ENCODE measurements at places on chromosomes 13 and 19.

DNA sequence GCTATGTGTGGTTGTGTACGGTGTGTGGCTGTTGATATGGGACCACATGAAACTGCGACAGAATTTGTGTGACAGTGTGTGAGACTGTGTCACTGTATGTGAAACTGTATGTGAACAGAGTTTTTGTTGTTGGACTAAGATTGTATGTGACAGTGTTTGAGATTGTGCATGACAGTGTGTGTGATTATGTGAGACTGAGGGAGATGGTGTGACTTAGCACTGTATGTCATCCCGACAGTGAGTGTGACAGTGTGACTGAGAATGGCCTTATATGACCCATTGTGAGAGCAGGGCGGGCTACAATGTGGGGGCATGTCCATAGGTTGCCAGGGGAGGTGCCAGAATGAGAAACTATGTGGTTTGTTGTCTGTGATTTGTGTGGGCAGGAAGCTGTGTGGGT is 930 bp downstream of the ZNF583 start:
- no peak for DNase-seq

- DNase-seq = no peak
Measured at GRCh38 chr13:107296804-107297203, 728.9 kb upstream of the ARGLU1 start.

GRCh38 chr19:2462635-2463421 is 6.1 kb upstream of the LMNB2 start:
- DNase-seq = peak; percentile 91

DNA sequence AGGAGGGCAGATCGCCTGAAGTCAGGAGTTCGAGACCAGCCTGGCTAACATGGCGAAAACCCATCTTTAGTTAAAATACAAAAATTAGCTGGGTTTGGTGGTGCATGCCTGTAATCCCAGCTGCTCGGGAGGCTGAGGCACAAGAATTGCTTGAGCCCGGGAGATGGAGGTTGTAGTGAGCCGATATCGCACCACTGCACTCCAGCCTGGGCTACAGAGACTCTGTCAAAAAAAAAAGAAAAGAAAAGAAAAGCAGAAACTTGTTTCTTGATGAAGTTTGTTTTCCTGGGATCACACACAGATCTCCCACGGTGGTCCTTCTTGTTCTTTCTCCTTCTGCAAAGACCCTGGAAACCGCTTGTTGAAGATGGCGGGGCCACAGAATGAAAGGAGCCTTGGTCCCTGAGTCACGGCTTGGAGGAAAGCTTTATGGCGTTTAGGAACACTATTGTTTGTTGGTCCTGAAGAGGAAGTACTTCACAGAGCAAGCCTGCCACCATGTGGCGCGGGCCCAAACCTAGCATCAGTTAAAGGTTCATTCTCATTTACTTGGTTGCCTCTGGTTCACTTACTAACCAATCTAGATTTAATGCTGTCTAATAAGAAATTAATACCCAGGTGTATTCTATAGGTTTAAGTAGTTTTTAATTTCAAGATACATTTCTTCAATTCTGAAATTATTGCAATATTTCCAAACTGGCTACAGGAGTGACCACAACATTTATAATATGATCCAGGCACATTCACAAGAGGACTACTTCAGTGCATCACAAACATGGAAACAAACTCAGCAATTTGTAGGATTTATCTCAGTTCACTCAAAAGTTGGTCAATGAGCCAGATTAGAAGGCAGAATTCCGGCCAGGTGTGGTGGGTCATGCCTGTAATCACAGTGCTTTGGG is 21.3 kb upstream of the ARL11 start:
- peak; percentile 69 for DNase-seq

DNA sequence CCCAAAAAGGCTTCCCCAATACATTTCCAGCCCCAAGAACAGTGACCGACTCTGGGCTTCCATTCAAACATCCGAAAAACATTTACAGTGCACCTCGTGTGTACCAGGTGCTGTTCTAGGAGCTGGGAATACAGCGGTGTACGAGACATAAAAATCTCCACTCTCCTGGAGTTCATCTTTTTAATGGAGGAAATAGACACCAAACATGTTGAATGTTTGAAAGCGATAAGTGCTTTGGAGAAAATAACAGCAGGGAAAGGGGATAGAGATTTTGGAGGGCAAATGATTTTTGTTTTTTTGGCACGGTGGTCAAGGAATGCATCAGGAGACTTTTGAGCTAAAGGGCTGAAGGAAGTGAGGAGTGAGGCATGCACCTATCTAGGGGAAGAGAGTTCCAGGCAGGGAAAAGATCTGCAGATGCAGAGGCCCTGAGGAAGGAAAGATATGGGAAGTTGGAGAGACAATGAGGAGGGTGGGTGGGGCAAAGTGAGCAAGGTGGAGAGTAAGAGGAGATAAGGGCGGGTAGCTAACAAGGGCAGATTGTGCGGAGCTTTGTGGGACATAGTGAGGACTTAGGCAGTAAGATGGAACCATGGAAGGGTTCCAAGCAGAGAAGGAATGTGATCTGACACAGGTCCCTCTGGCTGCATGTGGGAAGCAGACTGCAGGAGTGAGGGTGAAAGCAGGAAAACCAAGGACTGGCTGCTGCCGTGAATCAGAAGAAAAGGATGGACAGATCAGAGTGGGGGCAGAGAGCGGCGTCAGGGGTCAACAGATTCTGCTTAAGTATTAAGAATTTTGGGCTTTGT is 703 bp upstream of the FBL start:
- no peak for DNase-seq

- no peak for DNase-seq
Measured at GRCh38 chr13:49679246-49679645, 12.0 kb downstream of the EBPL start.

GRCh38 chr19:41449079-41449864 is 6.3 kb downstream of the ERICH4 start:
- DNase-seq = peak; percentile 49

DNA sequence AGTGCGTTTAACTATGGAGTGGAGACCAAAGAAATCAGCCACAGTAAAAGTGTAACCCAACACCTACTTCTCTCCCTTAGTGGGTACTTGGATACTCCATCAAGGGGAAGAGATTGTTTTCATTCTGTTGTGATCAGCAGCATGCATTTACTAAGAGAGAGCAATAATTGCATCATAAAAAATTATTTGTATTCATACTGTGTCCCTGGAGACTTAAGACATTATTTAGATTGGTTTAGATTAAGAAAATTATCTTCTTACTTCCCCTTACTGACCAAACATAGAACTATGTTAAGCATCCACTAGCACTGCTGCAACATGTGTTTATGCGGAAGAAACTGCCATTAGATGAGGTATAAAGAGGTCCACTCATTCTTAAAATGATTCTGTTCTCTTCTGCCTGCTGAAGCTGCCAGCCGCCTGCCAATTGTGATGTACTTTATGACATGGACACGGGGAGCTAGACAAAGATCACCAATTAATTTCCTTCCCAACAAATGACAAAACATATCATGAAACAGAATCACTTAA is 738.5 kb downstream of the DIAPH3 start:
- no peak for DNase-seq

DNA sequence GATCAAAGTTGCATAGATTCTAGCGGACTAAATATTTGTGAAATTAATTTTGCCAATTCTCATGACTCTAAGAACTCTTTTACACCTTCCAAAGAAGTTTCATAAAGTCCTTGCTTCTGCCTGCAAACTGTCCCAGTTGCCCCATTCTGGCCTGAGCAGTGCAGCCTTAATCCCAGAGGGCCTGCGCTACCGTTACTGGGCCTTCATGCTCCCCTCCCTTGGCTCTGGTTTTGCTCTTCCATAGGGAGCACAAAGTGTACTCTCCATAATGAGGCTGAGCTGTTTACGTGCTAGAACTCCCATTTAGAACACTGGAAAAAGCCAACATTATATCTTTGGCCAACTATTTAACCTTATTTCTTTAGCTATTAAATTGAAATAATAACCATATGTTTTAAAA is 2.1 kb downstream of the MTIF3 start:
- DNase-seq = no peak

DNA sequence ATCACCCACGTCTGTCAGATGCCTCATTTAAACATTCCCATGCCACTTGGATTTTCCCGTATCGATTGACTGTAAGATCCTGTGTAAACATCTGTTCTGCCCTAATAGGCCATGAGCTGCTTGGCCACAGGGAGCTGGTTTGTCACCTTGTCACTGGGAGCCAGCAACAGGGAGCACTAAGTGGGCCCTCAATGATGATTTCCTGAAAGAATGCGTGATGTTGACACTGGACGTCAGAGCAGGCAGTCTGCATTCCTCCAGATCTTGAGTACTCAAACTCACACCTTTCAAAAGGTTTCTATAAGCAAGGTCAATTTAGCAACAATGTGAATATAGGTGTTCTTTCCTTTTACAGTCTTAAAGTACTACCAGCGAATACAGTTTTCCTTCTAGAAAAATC is 78.8 kb downstream of the TUBGCP3 start:
- DNase-seq = no peak

DNA sequence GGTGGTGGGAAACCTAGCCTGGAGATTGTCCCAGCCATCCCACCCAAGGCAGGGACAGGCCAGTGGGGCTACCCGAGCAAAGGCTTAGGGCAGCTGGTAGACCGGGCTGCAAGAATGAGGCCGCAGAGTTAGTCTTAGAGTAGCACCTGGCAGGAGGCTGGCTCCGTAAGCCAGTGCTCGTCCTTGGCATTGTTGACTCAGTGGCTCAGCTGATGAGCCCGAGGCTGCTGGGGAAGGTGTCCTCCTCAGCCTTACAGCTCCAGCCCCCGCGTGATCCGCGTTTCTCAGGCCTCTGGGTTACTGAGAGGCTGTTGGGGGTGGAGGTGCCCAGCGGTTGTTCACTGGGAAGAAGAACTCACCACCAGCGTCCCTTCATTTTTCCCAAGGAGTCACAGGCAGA is 24.7 kb downstream of the PPP1R37 start:
- no peak for DNase-seq

GRCh38 chr19:36449059-36449670 is 30.7 kb upstream of the ZFP82 start:
- no peak for DNase-seq

DNA sequence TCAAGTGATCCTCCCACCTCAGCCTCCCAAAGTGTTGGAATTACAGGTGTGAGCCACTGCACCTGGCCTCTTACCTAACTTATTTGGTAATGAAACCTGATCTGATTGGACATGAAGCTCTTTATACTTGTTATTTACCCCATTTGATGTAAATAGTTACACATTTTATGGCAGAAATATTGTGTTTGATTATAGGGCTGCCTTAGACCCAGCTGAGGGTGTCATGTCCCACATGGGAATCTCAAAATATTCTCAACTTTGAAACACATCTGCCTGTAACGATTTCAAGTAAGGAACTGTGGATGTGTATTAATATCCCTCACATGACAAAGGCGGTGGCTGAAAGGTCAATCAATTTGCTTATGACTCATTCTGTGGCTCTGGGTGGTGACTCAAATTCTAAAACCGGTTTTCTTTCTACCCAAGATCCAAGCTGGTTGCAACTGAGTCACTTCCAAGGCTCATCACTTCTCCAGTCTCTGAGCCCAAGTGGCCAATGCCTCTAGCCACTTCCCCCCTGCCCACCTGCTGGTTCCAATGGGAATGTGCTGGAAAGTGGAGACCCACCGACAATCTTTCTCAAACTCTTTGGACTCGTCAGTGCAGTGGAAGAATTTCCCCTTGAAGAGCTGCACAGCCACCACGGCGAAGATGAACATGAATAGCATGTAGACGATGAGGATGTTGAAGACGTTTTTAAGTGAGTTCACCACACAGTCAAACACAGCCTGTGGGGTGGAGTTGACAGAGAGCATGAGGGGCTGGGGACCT is 110.9 kb downstream of the IER2 start:
- DNase-seq = no peak

GRCh38 chr19:48673436-48674100 is 751 bp upstream of the NTN5 start:
- DNase-seq = no peak

DNA sequence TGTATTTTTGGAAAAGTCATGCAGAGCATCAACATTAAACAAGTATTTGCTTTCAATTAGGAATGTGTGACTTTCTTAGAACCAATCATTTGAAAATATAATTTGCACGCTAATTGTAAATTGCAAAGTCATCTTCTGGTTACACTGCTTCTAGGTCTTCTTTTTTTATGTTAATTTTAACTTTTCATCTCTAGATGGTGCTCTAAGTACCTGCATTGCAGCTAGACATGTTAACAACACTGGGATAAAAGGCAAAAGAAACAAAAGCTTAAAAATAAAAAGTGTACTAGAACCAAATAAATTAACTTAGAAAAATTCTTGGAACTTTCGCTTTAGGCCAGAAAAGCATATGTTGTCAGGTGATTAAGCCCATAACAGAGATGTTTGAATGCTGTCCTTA is 2758.2 kb downstream of the PCDH9 start:
- DNase-seq = no peak

GRCh38 chr19:58571575-58571947 is 1.6 kb downstream of the MZF1 start:
- DNase-seq = no peak

DNA sequence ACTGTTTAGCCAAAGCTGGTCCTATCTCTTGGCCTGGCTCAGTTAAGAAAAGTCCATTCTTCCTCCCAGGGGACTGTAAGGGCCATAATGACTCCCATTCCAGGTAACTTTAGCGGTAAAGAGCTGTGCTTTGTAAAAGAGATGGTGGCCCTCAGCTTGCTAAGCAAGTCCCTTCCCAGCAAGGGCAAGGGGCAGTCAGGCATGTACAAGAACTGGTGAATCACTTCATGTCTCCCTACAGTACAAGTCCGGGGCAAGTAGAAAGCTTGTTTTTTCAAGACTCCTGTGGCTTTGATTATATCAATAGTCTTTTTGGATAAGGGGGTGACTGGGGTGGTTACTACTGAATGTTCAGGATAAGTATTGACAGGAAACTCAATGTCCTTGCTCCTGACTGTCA is 88.9 kb downstream of the SLC25A15 start:
- DNase-seq = no peak

- DNase-seq = peak; percentile 70
Measured at GRCh38 chr19:36141039-36141927, 1.4 kb downstream of the CAPNS1 start.

DNA sequence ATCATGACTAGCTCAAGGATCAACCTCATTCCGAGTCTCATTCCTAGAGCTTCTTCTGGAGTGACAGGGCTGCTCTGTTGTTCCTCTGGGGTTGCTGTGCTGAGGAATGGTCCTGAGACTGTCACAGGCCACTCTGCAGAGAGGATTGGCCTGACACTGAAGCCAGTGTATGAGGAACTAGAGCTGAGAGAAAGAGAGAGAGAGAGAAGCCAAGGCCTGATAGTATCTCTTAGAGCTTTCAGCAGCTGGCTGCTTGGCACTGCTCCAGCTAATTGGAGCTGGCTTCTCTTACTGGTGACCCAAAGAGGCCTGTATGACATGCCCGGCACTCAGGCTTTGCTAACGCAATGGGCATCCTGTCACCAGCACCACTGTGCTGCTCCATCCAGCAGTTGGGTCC is 73.4 kb upstream of the FLT1 start:
- no peak for DNase-seq

- no peak for DNase-seq
Measured at GRCh38 chr19:22052644-22053013, 345 bp downstream of the ZNF257 start.

DNA sequence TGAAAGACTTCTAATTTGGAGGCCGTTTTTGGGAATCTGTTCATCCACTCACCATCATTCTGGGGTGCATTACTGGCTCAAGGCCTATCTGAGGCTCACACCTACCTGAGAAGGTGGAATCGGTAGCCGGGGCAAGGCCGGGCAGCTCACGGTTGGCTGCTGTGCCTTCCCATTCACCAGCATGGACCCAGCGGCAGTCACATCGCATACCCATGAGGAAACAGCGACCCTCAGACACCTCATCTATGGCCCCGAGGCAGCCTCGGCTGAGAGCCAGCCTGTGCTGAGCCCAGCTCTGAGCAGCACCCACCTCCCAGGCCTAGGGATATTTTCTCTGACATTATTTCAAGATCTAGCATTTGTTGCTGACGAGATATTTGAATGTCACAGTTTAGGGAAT is 130.5 kb downstream of the ATP11A start:
- DNase-seq = no peak
